ENCODE measurements at places on chromosomes 3 and 15.

- no peak for DNase-seq
Measured at GRCh38 chr3:66598168-66598567, 97.3 kb upstream of the LRIG1 start.

DNA sequence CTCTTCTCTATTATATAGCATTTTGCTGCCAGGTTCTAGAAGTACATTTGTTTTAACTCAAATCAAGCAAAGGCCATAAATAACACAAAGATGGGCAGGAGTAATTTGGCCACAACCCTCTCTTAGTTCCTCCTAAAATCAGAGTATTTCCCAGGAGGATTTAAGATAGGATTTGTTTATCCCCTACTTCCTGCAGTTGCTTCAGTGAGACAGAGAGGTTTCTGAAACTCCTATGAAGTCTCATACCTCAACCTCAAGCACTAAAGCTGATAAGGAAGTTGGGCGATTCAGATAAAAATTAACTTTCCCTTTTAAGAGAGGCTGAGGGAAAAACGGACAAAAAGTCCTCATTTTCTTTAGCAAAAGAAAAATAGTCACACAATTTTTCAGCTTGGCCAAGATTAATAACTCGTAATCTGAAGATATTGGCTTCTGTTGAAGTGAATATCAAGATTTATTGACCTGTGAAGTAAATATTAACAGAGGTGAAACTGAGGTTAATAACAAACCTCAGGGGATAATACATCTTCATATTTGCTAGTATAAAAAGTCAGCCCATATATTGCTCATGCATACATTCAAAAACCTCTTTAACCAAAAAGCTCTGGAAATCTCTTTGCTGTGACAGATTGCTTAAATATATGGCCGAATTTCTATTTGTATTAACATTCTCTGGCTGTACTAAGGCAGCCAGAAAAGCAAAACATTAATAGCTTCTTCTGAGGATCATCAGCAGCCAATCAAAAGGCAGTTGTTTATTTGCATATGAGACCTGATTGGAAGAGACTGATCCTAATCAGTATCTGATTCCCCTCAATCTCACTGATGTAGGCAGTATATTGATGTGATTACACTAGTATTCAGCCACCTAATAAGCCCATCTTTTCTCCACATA, 90.6 kb upstream of the GADL1 start:
- no peak for DNase-seq

DNA sequence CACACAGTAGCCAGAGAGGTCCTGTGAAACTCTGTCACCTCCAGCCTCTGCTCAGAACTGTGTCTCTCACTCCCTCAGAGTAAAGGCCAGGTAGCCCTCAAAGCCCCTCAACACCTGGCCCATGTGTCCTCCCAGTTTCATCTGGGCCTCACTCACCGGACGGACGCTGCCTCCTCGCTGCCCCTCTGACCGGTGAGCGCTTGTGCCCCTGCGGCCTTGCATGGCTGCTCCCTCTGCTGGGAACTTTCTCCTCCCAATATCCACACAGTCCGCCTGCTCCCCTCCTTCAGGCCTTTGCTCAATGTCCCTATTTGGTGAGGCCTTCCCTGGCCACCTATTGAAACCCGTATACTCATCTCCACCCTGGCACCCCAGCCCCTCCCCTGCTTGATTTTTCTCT, 36.8 kb upstream of the TRH start:
- DNase-seq = no peak

DNA sequence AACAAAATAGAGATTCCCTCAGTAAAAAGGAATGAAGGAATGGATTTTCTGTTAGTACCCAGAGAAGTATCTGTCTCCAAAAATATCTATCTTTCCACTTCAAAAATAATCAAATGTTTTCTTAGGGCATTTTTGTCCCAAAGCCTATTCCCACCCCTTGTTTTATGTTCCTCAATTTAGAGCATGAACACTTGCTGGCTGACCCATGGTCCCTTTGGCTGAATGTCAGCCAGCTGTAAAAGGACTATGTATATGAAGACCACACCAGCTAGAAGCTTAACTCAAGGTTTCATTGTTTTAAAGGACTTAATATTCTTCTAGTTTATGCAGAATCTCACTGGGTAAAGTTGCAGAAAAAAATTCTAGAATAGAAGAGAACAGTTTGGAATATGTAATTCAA, 931.2 kb downstream of the MCTP2 start:
- DNase-seq = no peak
